ENCODE measurements at places on chromosomes 5 and 9.
A peak's percentile ranks its signal among the peaks of the same experiment; 100 is the strongest.

- H3K36me3 ChIP-seq = no peaks in the 10 kb centered on the region
- DNase-seq = peak; percentile 28
Observed at GRCh38 chr9:134187110-134187531, 22.8 kb upstream of the RNU6ATAC start.

DNA sequence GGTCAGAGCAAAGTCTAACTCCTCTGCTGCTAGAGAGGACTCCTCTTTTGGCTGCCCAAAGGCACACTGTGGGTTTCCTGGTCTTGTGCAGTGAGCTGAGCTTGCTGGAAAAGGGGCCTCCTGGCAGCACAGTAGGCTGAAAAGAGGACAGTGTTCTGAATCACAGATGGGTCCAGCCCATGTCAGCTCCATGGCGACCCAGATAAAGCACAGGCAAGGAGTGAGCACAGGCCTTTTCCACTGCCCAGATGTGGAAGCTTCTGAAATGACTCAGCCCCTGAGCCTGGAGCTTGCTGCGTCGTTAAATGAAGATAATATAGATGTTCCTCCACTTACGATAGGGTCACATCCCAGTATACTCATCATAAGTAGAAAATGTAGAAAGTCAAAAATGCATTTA, 8.1 kb downstream of the CCDC180 start:
- no peak for DNase-seq
- H3K4me1 ChIP-seq = no peaks in the 10 kb centered on the region
- no peaks in the 10 kb centered on the region for H3K36me3 ChIP-seq
- H3K27ac ChIP-seq = no peak overlapping the region

DNA sequence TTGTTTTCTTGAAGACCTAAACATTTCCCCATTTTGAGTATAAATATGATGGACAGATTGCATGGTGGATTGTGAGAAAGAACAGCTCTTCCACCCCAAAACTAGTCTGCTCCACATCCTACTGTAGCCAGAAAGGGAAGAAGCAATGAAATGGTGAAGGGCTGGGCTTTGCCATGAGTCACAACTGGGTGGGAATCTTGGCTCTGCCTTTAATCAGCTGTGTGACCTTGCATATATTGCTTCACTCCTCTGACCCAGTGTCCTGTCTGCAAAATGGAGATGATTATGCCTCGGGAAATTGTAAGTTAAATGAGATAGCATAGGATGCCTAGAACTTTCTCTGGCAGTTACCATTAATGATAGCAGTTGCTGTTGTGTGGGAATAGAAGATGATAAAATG, 101.9 kb downstream of the PDE8B start:
- H3K4me3 ChIP-seq = no peak overlapping the region
- no peaks in the 10 kb centered on the region for H3K27me3 ChIP-seq

GRCh38 chr5:7425830-7426229, 29.9 kb downstream of the ADCY2 start:
- no peaks in the 10 kb centered on the region for H3K27me3 ChIP-seq
- H3K4me1 ChIP-seq = no peaks in the 10 kb centered on the region
- no peak overlapping the region for H3K27ac ChIP-seq
- DNase-seq = no peak
- no peak overlapping the region for H3K4me3 ChIP-seq

- no peak overlapping the region for H3K4me3 ChIP-seq
- no peak for DNase-seq
- H3K36me3 ChIP-seq = no peaks in the 10 kb centered on the region
- no peak overlapping the region for H3K27ac ChIP-seq
- peaks cover 4% of the 10 kb centered on the region for H3K4me1 ChIP-seq
- no peaks in the 10 kb centered on the region for H3K27me3 ChIP-seq
Observed at GRCh38 chr9:34366365-34366764, 10.3 kb downstream of the MYORG start.
